ENCODE measurements at places on chromosomes 4 and X. TPM values are rescaled to one million over a fixed set of nuclear protein-coding genes. Genes with fewer than 3 reads are reported as not detected.
A peak's percentile ranks its signal among the peaks of the same experiment; 100 is the strongest.

GRCh38 chrX:10795721-10796120, 175.3 kb upstream of the MID1 start:
- no peak for DNase-seq

DNA sequence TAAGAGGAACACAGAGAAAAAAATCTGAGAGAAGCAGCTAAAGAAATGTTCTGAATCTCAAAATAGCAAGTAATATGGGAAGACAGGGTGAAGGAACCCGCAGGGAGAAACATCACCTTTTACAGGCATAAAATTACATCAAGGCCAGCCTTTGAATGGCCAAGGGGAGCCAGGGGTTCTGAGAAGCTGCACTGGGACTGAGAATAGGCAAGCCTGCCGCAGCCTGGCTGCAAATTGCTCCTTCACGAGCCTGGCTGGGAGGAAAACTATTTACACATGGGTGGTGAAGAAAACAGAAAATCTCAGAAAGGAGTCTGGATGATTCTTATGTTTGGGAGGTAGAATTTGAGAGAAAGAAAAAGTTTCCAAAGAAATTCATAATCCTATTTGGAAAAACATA, 74.5 kb upstream of the QRFPR start:
- DNase-seq = no peak

DNA sequence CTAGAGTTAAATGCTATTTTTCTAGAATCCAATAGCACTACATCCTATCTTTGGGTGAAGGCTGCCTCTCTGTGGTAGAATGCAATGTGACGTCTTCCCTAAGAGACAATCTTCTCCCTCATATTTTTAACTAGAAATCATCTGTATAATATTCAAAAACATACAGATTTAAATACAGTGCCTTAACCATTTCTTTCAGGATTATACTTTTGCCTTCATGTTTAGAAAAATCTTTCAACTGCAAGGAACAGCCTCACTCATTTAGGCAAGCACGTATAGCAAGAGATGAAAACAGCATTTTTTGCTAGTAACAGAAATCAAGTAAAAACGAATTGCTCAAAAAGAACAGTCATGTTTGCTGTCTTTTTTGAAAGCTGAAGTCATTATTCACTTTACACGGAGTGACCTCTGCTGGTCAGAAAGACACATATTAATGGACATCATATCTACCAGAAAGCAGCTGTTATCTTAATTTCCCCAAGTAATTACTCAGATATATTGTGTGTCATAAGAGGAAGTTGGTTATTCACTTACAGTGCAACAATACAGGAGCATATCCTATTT, 422.3 kb downstream of the STPG2 start:
- no peak for DNase-seq

DNA sequence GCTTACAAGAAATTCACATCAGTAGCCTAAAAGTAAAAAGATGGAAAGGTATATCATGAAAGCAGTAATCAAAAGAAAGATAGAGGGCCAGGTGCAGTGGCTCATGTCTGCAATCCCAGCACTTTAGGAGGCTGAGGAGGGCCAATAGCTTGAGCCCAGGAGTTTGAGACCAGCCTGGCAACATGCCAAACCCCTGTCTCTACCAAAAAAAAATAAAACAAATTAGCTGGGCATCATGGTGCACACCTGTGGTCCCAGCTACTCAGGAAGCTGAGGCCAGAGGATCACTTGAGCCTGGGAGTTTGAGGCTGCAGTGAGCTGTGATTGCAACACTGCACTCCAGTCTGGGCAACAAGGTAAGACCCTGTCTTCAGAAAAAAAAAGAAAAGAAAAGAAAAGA, 55.5 kb downstream of the GSPT2 start:
- no peak for DNase-seq

- no peak for DNase-seq
Observed at GRCh38 chr4:38686682-38687081, 22.7 kb downstream of the KLF3 start.

DNA sequence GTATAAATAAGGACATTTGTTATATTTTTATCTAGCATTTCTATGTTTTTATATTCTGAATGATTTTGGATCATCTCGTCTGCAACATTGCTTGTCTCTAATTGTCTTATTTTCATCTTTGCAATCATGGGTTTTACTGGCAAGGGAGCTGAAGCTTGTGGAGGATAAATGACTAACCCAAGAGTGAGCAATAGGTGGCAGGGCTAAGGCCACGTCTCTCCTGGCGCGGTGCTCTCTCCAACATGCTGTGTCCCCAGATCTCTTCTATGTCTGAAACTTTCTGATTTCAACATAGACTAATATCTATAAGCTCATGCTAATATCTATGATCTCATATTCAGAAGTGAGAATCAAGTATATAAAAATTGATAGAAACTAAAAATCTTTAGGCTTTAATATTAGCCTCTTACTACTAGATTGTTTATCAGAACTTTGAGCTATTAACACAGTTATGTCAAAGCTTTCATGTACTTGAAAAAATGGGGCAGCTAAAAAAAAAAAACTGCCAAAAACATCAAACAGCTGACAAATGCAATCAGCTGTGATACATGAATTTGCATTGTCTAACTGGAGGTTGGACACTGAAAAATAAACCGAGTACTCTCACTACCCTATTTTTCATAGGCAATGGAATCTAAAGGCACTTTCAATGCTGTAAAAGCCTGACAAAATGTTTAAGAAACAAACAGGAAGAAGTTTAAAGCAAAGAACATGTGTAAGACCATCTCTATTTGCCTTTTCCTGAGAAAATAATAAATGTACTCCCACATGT, 169.2 kb downstream of the TMA16 start:
- no peak for DNase-seq

GRCh38 chr4:152531479-152531878, 4.4 kb downstream of the FBXW7 start:
- DNase-seq = no peak

GRCh38 chr4:163284304-163284703, 48.1 kb downstream of the NPY1R start:
- no peak for DNase-seq

DNA sequence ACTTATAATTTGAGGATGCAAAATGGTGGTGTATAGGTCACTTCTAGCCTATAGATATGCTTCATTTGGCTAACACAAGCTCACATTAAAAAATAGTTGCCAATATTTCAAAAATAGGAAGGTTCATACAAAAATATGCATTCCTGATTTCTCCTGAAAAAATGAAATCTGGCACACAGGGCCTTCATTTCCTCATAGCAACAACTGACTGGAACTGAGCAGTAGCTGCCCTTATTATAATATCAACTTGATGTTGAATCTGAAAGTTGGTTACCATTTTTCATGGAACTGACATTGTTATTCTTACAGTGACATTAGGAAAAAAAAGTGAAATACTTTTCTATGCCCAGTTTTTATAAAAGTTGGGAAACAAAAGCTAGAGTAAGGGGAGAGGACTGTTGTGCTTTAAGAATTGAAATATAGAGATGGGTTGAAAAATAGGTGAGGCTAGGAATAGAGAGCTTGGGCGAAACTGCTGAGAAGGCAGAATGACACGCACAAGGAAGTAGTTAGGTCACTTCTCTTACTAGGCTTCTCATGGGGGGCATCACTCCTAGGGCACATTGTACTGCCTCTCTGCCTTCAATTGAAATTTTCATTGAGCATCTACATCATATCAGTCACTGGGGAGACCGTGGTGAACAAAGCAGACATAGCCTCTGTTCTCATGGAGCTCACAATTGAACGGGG, 43.1 kb upstream of the C1GALT1C1 start:
- DNase-seq = no peak

- DNase-seq = no peak
Observed at GRCh38 chr4:159504684-159505083, 401.8 kb downstream of the RAPGEF2 start.

- DNase-seq = peak; percentile 39
Observed at GRCh38 chrX:148500423-148501385, at the start of gene AFF2. Gene AFF2, plus strand, starts transcription at chrX:148500617. Its CDS starts 481 bp downstream, at chrX:148501098.

- no peak for DNase-seq
Observed at GRCh38 chrX:74324131-74324530, 20.2 kb downstream of the ZCCHC13 start.

DNA sequence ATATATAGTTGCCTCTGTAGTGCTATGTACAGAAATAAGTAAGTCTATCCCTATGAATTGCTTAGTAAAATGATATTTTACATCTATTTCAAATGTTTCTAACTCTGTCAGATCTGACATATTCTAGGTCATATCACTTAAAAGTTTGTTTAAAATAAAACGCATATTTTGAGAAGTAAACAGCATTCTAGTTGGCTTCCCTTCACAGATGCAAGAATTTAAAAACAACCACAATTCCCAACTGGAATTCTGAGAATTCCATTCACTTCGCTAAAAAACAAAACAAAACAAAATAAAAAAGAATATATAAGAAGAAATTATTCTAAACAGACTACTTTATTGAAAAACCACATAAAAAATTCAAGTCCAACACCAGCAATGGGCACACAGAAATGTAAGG, 126.0 kb downstream of the PPP3CA start:
- no peak for DNase-seq

DNA sequence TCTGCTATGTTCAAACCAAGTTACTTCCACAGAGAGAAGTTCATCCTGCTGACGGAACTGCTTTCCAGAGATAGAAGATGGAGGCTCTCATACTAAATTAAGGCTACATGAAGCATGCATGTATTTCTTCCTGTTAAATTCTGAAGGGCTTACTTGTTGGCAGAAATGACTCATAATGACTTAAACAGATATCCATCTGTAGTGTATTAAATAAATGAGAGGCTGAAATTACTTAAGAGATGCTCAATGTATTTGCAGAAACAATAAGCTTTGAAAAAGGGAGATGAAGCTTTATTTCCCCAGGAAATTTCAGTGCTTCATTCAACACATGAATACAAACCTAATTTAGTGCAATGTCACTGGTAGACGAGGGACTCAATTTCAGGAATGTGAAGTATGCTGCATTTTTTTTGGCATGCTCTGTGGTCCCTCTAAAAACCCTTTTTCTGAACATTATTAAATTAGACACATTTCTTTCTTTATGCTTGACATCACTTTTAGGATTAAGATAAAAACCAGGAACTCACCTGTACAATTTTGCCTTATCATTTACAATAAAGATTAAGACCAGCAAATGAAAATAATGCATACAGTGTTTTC, 759.1 kb upstream of the POU3F4 start:
- no peak for DNase-seq

DNA sequence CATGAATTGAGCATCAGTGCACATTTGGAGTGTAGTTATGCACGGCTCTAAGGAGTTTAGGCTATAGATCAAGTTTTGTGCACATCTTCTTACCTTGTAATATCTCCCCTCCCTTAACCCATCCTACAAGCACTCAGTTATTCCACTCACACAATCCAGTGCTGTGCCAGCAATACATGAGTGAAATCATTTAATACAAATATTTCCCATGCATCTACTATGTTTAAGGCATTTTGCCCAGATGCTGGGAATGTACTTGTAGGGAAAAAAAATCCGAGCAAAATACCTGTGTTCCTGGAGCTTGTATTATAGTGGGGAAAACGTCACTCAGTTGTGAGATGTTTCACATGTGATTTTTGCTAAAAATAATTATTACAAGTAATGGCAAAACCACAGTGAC, 191.6 kb upstream of the LDB2 start:
- no peak for DNase-seq

- DNase-seq = no peak
Observed at GRCh38 chr4:78748381-78748780, 27.8 kb upstream of the BMP2K start.

- DNase-seq = no peak
Observed at GRCh38 chr4:138658518-138658917, 357.1 kb upstream of the NOCT start.

DNA sequence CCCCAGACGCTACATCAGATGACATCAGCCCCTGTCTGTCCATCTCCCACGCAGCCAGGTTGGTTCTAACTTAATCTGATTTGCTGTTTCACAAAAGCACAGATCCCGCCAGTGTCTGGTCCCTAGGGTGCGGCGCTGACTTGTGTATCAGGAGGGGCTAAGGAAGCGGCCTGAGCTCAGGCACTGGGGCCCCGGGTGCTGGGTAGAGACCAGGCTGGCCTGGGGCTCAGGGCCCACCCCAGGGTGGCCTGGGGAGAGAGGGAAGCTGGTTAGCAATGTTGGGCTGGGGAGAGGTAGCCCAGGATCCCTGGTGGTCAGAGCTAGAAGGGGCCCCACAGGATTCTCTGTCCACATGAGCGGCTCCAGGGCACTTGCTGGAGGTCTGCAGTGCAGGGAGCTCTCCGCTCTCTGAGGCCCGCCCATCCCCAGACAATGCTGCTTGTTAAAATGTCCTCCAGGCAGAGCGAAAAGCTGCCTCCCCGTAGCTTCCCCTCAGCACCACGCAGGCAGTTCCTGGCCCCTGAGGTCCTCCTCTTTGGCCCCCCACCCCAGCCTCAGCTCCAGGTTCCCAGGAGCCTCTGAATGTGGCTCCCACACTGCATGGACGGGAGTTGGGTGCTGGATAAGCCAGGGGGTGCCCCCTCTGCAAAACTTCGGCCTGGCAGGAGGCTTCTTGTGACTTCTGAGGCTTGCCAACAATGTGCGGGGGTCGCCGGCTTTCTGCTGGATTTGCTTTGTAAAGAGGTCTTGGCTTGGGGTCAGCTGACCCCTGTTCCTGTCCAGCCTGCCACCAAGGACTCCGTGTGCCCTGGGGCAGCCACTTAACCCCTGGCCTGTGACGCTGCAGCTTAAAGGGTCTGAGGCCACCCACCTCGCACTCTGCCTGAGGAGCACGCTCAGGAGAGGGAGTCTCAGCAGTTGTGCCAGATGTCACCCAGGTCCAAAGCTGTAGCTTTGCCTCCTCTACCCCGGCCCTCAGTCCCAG, 112.9 kb downstream of the CPZ start:
- no peak for DNase-seq

DNA sequence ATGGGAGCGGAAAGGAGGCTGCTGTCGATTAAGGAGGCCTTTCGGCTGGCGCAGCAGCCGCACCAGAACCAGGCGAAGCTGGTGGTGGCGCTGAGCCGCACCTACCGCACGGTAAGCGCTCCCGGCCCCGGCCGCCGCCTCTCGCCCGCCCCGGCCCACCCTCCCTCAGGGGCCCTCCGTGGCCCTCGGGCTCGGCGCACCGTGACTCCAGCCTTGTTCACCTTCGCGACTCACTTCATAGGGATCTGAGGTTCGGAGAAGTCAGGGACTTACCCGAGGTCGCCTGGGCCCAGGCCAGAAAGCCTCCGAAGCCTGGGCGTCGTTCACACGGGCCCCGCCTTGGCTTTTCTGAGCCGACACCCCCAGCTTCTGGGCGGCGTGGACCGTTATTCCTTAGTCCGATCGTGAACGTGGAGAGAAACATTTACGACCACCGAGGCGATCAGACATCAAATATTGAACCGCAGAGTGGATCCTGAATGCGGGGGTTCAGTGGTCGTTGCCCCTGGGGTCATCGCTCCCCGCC, 362 bp downstream of the NCAPG start:
- peak; percentile 26 for DNase-seq

Gene BGN
- total RNA-seq = 193 TPM

Gene CCDC149
- total RNA-seq = 19.5 TPM

Gene RPA4
- total RNA-seq = 0.16 TPM

Gene P2RY8
- 1.8 TPM for total RNA-seq

Gene WAS
- 5.0 TPM for total RNA-seq

Gene MAGEA2B
- not detected for total RNA-seq

Gene PARM1
- total RNA-seq = 89.1 TPM

Gene TMEM144
- total RNA-seq = 11.1 TPM

Data from left cardiac atrium (tissue), 4 donors.